ENCODE measurements at places on chromosomes 13 and 19.

- no peak overlapping the region for H3K27ac ChIP-seq
- DNase-seq, result no peak
- H3K4me1 ChIP-seq, result no peaks in the 10 kb centered on the region
- H3K27me3 ChIP-seq, result no peaks in the 10 kb centered on the region
Observed at GRCh38 chr13:85864963-85865530, 65.8 kb upstream of the SLITRK6 start.

GRCh38 chr19:41352609-41353465, 885 bp downstream of the TGFB1 start:
- H3K36me3 ChIP-seq, result peaks cover 46% of the 10 kb centered on the region
- H3K27ac ChIP-seq, result peak overlapping the region; percentile 95
- peaks cover 62% of the 10 kb centered on the region for H3K4me1 ChIP-seq
- peak; percentile 77 for DNase-seq
- H3K27me3 ChIP-seq, result no peaks in the 10 kb centered on the region

DNA sequence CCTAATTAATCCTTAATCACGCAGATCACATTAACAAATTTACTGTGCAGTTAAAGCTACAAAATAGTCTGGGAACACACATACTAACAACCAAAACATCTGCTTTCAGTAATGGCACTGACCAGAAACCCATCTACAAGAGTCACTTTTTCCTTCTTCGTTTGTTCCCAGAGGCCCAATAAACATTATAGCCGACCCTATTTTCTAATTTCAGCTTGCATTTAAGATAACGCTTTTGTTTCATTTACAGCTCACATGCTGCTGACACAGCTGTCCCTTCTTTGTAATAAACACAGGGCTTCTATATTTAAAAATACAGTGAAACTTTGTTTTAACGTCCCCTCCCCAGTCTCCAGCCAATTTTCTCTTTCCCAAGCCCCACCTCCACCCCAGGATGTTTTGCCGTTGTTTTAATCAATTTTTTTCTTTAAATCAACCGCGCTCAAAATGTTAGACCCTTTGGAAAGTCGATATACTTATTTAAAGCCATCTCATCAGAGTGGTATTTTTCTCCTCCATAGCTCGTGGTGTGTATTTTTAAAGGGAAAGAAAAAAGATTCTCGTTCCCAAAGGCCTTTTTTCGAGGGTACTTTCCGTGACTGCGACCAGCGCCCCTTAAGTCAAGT, 1.7 kb upstream of the WBP4 start:
- H3K27ac ChIP-seq, result peak overlapping the region; percentile 99
- peaks cover 12% of the 10 kb centered on the region for H3K36me3 ChIP-seq
- DNase-seq, result no peak
- H3K4me1 ChIP-seq, result peaks cover 73% of the 10 kb centered on the region

DNA sequence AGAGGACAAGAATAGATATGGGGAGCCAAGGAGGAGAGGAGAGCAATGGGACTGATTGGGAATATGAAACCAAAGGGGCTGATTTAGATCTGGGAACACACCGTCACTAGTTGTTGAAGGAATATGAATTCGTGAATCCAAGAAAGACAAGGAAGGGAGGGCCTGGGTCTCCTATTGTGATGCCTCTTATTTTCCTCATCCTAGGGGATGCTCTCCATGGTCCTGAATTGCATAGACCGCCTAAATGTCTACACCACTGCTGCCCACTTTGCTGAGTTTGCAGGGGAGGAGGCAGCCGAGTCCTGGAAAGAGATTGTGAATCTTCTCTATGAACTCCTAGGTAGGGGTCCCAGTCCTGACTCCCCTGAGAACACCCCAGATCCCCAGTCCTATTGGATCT, 21.5 kb downstream of the RYR1 start:
- no peaks in the 10 kb centered on the region for H3K27me3 ChIP-seq
- H3K4me1 ChIP-seq, result peaks cover 3% of the 10 kb centered on the region
- H3K36me3 ChIP-seq, result no peaks in the 10 kb centered on the region
- DNase-seq, result peak; percentile 24
- no peak overlapping the region for H3K4me3 ChIP-seq
- H3K27ac ChIP-seq, result no peak overlapping the region

DNA sequence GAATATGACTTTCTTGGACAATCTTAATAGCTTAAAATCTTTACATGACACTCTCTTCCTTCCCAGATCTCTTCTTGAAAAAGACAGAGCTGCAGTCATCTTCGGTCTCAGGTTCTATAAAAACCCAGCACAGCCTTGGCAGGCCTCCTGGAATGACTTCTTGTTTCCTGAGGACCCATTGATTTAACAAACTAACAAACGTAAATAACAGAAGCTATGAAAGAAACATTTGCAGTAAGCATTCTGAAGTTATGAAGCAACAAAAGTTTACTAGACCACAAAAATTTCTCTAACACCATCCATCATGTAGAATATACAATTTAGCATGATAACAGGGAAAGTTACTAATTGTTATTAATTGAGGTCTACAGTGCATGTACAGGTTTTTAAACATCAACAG, 62.8 kb upstream of the STARD13 start:
- DNase-seq, result no peak
- H3K4me1 ChIP-seq, result peaks cover 2% of the 10 kb centered on the region
- H3K36me3 ChIP-seq, result no peaks in the 10 kb centered on the region

GRCh38 chr19:7578127-7578526, 17.5 kb upstream of the CAMSAP3 start:
- no peak overlapping the region for H3K4me3 ChIP-seq
- H3K27me3 ChIP-seq, result no peaks in the 10 kb centered on the region
- DNase-seq, result no peak
- H3K4me1 ChIP-seq, result no peaks in the 10 kb centered on the region
- no peaks in the 10 kb centered on the region for H3K36me3 ChIP-seq

GRCh38 chr13:31929031-31929770, 102.4 kb upstream of the FRY start:
- H3K27me3 ChIP-seq, result peaks cover 6% of the 10 kb centered on the region
- DNase-seq, result no peak
- H3K27ac ChIP-seq, result no peak overlapping the region
- H3K4me1 ChIP-seq, result peaks cover 22% of the 10 kb centered on the region

- no peak overlapping the region for H3K4me3 ChIP-seq
- no peaks in the 10 kb centered on the region for H3K27me3 ChIP-seq
- no peaks in the 10 kb centered on the region for H3K36me3 ChIP-seq
- H3K27ac ChIP-seq, result no peak overlapping the region
- no peak for DNase-seq
- H3K4me1 ChIP-seq, result no peaks in the 10 kb centered on the region
Observed at GRCh38 chr13:26229080-26229615, 7.0 kb upstream of the RNF6 start.

DNA sequence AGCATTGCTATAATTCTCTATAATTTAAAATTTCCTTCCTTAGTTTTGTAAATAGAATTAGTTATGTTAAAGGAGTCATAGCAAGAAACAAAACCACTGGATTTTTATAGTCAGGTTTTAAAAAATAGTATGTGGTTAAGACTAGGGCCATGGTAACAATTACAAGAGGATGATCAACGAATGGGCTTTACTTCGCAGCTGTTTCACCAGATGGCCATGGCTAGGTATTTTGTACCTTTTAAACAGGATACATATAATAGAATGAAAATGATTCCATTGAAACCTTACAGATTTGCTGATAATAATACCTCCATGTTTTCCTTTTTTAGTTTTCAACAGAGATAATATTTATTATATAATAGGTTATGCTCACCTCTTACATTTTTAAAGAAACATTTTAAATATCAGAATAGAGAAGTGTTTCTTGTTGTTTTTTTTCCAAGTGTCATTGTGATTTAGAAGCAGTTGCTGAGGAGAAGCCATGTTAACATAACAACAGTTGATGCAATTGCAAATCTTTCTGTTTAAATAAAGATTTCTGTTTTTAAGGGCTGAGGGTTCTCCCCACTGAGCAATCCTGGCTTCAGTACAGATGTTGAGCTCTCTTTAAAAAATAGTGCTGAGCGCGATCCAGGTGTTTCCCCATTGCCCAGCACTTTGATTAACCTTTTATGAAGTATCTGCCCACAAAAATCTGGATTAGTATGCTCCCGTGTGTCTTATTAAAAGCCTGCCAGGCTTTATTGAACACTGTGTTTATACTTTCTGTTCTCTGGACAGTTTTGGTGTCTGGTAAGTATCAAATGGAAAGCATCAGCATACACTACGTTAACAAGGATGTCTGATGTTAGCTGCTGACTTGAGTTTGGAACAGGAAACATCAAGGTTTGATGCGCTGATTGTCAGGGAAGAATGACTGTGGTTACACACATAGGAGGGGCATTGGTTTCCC, 205.3 kb downstream of the HS6ST3 start:
- no peaks in the 10 kb centered on the region for H3K4me1 ChIP-seq
- no peak for DNase-seq
- no peaks in the 10 kb centered on the region for H3K36me3 ChIP-seq
- H3K27me3 ChIP-seq, result no peaks in the 10 kb centered on the region

GRCh38 chr13:97471711-97472110, 37.7 kb downstream of the RAP2A start:
- H3K36me3 ChIP-seq, result peaks cover 4% of the 10 kb centered on the region
- H3K4me3 ChIP-seq, result no peak overlapping the region
- no peaks in the 10 kb centered on the region for H3K4me1 ChIP-seq
- DNase-seq, result no peak

DNA sequence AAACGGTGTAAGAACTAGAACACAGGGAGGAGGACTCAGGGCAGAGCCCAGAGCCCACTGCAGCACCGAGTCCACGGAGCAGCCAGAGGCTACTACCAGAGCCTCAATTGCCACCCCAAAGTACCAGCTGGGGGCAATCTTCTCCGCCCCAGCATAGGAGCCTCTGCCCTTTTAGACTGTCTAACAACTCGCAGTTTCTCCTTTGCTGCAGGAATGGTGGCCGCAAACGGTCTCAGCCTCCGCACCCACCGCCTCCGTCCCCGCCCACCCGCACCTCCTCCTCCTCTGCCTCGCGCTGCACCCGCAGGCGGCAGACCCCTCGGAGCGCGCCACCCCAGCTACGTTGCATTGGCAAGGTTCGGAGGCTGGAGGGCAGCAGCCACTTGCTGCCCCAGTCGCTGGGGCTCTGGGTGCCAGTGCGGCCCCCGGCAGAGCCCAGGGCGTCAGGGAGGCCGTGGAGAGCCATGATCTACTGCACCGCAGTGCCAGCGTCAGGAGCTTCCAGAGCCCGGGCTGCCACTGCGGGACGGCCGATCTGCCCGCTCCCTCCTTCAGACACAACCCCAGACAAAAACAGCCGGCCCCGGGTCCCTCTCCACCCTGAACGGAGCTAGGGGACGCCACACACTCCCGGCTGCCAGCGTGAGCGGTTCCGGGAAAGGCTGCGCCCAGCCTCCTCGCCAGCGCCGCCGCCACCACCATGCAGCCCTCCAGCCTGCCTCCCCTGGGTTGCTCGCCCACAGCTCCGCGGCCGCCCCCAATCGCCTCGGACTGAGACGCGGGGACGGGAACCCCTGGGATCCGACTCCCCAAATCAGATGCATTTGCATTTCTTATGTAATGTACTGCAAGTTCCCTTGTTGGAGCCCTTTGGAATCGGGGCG, 1.8 kb downstream of the FGF14 start:
- no peak overlapping the region for H3K27ac ChIP-seq
- H3K4me3 ChIP-seq, result peak overlapping the region; percentile 61
- no peaks in the 10 kb centered on the region for H3K36me3 ChIP-seq
- DNase-seq, result peak; percentile 10

- H3K4me1 ChIP-seq, result peaks cover 7% of the 10 kb centered on the region
- H3K4me3 ChIP-seq, result no peak overlapping the region
- no peaks in the 10 kb centered on the region for H3K27me3 ChIP-seq
- H3K27ac ChIP-seq, result no peak overlapping the region
Observed at GRCh38 chr19:47658431-47659348, 49.8 kb downstream of the BICRA start.

- H3K27ac ChIP-seq, result no peak overlapping the region
- DNase-seq, result no peak
- H3K4me3 ChIP-seq, result no peak overlapping the region
- peaks cover 3% of the 10 kb centered on the region for H3K27me3 ChIP-seq
- no peaks in the 10 kb centered on the region for H3K4me1 ChIP-seq
Observed at GRCh38 chr13:31433746-31434145, 234.0 kb downstream of the B3GLCT start.

GRCh38 chr19:18329035-18329376, 6.1 kb upstream of the LSM4 start:
- no peak overlapping the region for H3K4me3 ChIP-seq
- no peaks in the 10 kb centered on the region for H3K36me3 ChIP-seq
- no peak for DNase-seq
- H3K4me1 ChIP-seq, result peaks cover 19% of the 10 kb centered on the region
- H3K27me3 ChIP-seq, result no peaks in the 10 kb centered on the region

Data from activated CD4-positive, alpha-beta T cell treated with anti-CD3 and anti-CD28 coated beads, Interleukin-2, amount 10 ng/mL, durations not matched to agents 7 days and 5 days (primary cell).